CD4-positive, alpha-beta T cell (primary cell): ENCODE measurements at places on chromosomes 6 and 20.

- peak; percentile 56 for DNase-seq
Measured at GRCh38 chr6:142387997-142388815, 86.4 kb downstream of the ADGRG6 start.

- no peak for DNase-seq
Measured at GRCh38 chr20:24653306-24653705, 183.9 kb downstream of the SYNDIG1 start.

DNA sequence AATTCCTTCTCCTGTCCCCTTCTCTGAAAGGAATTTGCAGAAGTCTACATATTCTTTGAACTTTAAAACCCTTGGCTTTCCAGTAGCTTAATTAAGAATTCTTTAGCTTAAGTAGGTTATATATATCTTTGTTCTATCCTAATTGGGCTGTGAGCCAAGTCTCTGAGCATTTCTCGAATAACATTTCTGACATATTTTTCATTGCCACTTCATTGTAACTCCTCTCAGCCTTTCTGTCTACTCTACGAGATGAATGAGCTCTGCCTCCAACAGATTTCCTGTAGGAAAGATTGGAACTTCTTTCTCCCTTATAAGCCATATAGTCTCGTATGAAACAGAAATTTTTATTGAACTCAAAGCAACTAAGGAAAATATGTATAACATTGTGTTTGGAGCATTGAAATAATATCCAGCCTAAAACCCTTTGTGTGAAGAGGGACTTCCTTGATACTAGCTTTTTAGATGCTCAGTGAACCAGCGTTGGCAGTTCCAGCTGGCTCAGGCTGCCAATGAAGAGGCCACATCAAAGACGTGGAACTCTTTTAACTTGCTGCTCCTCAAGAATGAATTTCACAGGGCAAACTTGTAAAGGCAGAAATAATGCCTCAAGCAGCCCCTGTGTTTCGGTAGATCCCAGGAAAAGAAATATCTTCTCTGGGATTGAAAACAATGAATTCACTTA is 87.7 kb upstream of the NOX3 start:
- no peak for DNase-seq

DNA sequence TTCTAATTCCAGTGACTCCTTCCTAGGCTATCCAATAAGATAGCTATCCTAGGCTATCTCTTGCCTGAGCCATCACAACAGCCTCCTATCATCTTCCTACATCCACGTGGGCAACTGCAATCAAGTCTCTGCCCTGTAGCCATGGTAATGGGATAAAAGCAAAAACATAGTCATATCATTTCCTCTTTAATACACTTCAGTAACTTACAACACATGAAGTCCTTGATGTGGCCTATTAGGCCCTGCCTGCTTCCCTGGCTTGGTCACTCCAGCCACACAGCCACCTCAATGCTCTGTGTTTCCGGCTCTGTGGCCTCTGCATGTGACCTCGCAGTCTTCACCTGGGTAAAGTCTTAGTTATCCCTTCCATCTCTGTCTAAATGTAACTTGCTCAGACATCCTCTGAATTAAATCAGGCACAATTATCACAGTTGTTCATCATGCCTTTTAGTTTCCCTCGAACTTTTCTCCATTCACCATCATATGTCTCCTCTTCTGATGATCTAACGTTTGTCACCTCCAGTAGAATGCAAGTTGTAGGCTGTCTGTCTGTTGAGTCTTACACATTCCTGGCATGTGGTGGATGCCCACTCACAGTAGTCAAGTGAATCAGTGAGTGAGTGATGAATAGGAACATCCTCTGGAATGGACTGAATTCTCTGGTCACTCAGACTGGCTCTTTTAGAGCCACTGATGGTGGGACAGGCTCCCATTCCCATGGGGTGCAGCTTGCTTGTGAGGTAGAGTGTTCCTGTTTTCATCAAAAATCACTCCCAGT is 229.4 kb downstream of the TBC1D7 start:
- no peak for DNase-seq

GRCh38 chr20:47991875-47992488 is 206.7 kb upstream of the SULF2 start:
- DNase-seq, result no peak

DNA sequence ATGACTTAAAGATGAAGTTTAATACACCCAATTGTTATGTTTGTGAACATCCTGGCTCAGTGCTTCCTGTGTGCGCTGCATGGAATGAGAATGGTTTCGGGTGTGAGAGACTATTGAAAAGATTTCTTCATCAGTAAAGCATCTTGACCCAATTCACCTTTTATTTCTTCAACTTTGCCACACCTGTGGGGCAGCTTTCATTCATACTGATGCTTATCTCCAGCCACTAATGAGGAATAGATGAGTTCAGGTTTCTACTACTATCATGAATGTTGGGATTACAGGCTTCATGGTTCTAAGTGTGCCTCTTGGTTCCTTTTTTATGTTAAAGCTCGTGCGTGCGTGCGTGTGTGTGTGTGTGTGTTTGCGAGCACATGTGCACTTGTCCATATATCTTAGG is 373.7 kb upstream of the SOX4 start:
- no peak for DNase-seq
